HCT116 (cell line): ENCODE measurements at places on chromosomes 5 and 9.

DNA sequence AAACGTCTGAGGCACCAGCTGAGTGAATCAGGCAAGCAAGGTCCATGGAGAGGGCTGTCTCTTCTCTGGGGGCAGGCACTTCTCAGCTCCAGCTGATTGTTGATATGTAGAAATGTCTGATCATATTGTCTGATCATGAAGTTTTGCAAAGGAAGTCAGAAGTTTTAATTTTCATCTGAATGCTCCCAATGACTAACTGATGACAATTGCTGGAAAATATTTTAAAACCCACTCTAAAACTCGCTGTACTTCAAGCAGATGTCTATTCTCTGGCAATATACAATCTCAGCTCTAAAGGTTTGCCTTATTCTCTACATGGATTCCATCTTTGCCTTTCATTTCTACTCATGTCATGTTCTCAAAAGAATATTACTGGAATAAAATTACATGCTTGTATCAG is 12.7 kb downstream of the PLK2 start:
- no peak for DNase-seq

DNA sequence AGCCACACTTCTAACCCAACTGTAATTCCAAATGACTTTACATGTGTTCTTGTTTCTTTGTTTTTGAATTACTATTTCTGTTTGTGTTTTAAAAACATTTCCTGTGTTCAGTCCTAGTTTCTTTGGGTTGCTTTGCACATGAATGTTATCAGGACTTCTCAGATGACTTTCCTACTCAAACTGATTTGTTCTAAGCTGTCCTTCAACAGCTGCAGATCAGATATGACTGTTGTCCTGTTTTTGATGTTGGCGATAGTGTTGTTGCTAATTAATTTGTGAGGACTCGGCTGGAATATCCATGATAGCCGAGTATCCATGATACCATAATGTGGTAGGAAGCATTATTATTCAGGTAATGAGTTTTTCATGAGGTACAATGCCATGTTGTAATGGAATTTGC is 98.6 kb downstream of the CHSY3 start:
- no peak for DNase-seq

DNA sequence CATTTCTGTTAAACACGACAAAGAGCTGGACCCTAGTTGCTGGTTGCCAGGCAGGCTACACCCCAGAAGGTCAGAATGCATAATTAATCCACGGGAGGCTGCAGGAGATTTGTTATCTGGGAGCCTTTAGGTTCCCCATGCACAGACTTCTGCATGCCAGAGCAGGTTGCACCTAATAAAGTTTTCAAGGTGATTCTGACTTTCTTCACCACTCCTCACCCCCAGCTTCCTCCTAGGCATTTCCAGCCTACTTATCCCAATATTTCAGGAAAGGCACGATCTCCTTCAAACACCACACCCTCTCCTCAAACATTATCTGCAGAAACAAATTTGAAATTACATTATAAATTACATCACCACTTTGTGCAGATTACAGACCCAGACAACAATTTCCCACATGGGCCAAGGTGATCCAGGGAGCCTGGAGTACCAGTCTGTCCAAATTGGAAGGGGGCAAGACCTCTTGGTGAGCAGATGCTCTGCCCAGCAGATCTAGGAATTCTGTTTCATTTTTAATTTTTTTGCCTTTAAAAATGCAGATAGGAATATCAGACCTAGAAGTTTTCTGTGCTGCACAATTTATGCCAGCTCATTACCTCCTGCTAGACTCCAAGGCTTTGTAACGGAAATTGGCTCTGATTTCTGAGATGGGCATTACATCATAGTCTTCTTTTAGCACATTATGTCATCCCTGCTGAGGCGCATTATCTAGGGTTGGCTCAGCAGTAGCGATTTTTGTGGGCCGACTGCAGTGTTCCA is 363.4 kb upstream of the SLC30A5 start:
- DNase-seq, result no peak

GRCh38 chr5:10655161-10655971 is 91.5 kb downstream of the ANKRD33B start:
- no peak for DNase-seq

- DNase-seq, result no peak
Observed at GRCh38 chr5:58231041-58231440, 228.8 kb downstream of the PLK2 start.

DNA sequence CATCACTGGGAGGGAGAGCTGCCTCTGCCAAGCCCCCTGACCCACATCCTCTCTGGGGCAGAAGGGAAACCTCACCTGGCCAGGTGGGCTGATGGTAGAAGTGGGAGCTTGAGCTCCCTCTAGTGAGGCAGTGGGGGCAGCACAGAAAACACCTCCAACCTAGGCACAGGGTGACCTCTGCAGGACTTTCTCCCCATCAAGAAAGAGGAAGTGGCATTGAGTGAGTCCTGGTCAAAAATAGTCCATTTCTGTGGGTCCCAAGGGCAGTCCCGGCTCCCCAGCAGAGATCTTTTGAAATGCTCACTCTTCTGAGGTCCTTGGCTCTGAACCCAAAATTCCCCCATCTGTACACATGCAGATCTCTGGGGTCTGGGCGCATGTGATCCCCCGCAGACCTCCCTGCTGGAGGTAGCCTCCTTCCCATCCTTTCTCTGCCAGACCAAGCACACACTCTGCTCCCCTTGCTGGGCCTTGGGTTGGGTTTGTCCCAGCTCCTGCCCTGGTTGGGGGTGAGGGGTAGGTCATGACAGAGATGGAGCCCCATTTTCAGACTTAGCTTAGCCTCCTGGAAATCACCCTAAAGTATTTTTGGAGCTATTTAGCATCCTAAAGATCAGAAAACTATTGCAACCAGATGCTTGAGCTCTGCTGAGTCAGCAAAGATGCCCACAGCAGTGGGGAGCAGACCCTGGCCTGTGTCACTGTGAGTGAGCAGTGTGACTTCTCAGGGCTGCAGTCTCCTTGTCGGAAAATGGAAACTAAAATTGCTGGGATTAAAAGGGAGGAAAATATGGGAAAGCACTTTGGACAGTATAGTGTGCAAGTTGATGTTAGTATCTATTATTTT is 41.6 kb upstream of the LCP2 start:
- DNase-seq, result peak; percentile 13

- no peak for DNase-seq
Observed at GRCh38 chr5:139635191-139635590, 13.0 kb upstream of the CXXC5 start.

GRCh38 chr5:11520241-11520930 is 383.9 kb downstream of the CTNND2 start:
- no peak for DNase-seq

DNA sequence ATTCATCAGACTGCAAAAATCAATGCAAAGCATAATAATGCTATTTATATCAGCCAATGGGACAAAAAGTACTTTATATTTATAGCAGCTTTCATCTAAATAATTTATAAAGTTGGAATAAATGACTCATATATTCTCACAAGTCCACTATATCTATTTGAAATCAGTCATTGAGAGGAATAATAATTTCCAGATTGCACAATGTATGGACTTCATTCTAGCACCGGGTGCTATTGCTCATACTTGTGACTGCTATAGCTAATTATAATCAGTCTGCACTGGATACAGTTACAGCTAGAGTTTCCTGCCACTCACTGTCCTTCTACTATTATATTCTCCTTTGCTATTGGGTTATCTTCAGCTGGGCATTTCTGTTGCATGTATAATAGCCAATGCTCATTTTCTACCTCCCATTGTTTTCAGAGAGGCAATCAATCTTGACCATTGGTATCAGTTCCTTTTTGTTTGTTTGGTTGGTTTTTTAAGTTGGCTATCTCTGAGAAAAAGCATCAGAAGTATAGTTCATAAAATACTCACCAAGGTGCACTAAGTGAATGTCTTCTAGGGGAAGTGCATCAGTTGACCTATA is 1.9 kb downstream of the CDH18 start:
- no peak for DNase-seq

DNA sequence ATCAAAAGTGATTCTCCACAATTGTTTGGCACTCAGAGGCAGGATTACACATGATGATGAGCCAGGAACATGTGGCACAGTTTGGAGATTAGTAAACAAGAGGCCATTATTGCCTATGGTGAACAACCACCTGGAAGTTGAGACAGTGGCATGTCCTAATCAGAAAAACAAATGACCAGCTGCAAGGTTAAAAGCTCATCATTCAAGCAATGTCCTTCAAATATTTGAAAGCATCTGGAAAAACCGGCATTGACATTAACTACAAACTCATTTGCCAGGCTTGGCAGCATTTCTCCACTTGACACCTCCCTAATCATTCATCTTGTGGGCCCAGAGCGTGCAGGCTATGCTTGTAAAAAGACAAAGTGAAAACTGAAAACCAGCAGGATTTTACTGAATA is 80.6 kb upstream of the MEGF10 start:
- DNase-seq, result no peak

DNA sequence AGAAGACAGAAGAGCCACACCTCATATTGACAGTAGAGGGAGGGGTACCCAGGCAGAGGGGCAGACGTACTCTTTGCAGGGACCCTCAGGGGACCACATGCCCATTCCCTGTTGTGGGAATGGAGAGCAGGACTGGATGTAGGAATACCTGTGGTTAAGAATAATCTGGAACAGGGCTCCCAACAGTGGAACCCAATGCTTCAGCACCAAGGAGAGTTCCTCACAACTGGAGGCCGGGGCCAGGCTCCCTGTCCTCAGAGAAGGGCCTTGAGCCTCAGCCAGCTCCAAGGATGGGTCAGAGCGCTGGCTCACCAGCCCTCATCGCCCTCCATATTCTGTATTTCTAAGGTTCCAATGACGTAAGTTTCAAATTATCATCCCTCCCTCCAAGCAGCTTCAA is 7.4 kb upstream of the SHC3 start:
- no peak for DNase-seq

DNA sequence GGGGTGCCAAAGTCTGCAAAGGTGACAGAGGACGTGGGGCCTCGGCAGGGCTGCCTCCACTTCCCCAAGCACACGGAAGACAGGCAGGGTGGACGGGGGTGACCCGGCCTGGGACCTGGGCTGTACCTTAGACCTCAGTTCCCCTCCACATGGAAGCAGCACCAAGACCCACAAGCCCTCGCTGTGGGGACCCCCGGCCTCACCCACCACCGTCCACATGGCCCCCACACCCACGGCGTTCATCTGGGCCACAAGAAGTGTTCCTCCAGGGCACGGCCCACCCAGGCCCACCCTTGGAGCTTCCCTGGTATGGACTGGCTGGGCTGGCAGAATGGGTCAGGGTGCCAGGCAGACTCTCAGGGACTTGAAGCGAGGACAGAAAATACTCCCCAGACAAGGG is 45.8 kb upstream of the NKD2 start:
- no peak for DNase-seq

DNA sequence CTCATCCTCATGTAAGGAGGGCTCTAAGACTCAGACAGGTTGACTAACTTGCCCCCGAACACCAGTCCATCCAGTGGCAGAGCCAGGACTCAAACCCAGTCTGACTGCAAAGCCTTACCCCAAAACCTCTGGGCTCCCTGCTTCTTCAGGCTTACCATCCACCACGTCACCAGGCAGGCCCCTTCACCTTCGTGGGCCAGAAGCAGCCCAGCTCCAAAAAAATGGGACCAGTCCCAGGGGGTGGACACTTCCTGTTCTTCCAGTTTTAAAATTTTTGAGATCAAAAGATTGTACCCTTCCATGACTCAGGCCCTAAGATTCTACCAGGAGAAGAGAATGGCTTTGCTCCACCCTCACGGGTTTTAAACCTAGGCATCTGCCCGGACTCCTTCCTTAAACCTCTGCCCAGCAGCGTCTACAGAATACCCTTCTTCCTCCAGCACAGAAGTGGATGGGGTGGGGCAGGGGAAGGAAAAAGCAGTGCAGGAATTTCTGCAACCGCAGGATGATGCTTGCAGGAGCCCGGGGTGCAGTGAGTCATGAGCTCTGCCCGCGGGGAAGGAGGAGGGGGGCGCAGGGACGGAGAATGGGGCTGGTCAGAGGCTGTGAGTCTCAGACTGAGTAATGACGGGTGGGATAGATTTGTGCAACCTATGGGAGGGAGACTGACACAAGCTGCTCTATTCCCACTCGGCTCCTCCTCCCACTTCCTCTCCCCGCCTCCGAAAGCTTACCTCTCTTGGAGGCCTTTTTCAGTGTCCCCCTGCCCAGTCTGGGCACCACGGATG is 50.4 kb upstream of the STXBP1 start:
- peak; percentile 97 for DNase-seq
